Chondrocyte (in vitro differentiated cells): ENCODE measurements at places on chromosomes 4 and X.

- peaks cover 3% of the 10 kb centered on the region for H3K36me3 ChIP-seq
- H3K4me3 ChIP-seq = peak overlapping the region; percentile 4
- peak overlapping the region; percentile 37 for H3K27ac ChIP-seq
These were observed 63.9 kb downstream of the HAND2 start for GRCh38 chr4:173466101-173466500.

DNA sequence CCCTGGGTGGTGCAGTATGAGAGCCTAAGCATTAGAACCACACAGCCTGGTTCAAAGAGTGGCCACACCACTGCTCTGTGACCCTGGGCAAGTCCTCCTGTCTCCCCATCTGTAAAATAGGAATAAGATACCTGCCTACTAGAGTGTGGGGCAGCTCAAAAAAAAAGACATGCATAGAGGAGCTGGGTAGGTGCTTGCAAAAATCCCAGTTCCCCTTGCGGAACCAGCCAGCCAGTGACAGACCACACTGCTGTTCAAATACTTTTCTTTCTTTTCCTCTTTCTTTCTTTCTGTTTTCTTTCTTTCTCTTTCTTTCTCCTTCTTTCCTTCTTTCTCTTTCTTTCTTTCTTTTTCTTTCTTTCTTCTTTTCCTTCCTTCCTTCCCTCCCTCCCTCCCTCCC is 63.0 kb upstream of the TRIM2 start:
- H3K4me1 ChIP-seq = peaks cover 40% of the 10 kb centered on the region
- H3K36me3 ChIP-seq = no peaks in the 10 kb centered on the region
- no peak for DNase-seq
- no peak overlapping the region for H3K27ac ChIP-seq
- H3K27me3 ChIP-seq = peaks cover 3% of the 10 kb centered on the region

- no peak overlapping the region for H3K27ac ChIP-seq
- no peaks in the 10 kb centered on the region for H3K4me1 ChIP-seq
- no peak for DNase-seq
These were observed 19.5 kb downstream of the ZNF518B start for GRCh38 chr4:10437735-10438134.

GRCh38 chr4:16916719-16917337 is 18.4 kb upstream of the LDB2 start:
- no peaks in the 10 kb centered on the region for H3K4me1 ChIP-seq
- no peak for DNase-seq
- H3K4me3 ChIP-seq = no peak overlapping the region
- no peak overlapping the region for H3K27ac ChIP-seq
- H3K36me3 ChIP-seq = no peaks in the 10 kb centered on the region
